Renal cortical epithelial cell (primary cell): ENCODE measurements at places on chromosomes 7 and 10. TPM values are rescaled to one million over a fixed set of nuclear protein-coding genes. Genes with fewer than 3 reads are reported as not detected.

DNA sequence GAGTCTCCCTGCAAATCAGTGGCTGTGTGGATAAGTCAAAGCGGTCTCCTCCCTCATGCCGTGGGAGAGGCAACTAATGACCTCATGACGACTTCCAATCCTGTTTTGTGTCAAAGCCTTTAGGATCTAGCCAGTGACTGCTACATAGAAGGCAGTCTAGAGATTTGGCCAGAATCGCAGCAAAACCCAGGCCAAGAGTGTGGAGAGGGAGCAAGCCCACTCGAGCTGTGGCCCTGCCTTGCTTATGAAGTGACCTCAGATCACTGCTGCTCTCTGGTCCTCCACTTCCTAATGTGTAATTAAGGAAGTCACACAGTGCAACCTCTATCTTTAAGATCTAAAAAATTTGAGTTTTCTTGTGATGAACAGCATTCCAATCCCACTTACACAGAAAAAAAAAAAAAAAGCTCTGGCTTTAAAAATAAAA lies 296.7 kb upstream of the KLF6 start:
- DNase-seq, result no peak

- DNase-seq, result no peak
Measured at GRCh38 chr7:137578541-137578940, 235.0 kb upstream of the PTN start.

GRCh38 chr10:95655571-95656290 lies 780 bp downstream of the ALDH18A1 start:
- DNase-seq, result peak; percentile 23

DNA sequence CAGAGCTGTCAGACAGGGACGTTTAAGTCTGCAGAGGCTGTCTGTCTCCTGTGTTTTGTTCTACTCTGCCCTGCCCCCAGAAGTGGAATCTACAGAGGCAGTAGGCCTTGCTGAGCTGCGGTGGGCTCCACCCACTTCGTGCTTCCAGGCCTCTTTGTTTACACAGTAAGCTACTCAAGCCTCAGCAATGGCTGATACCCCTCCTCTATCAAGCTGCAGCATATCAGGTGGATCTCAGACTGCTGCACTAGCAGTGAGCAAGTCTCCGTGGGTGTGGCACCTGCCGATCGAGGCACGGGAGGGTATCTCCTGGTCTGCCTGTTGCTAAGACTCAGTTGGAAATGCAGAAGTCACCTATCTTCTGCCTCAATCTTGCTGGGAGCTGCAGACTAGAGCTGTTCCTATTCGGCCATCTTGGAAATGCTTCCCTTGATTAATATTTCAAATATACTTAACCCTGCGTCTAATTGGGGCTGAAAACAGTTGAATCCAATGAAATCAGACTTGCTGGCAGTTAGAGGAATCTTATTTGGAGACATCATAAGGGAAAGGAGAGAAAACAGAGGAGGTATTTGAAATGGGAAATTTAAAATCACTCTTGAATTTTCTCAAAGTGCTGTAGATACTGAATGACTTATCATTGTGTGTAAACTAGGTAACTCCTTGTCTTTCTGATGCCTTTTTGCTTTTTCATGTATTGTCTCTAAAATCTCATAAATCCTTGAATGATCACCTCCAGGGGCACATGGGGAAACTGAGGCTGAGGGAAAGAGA lies 13.8 kb upstream of the CYP3A5 start:
- peak; percentile 67 for DNase-seq

- DNase-seq, result no peak
Measured at GRCh38 chr10:80518807-80519360, 18.8 kb upstream of the SH2D4B start.

- DNase-seq, result no peak
Measured at GRCh38 chr10:80855348-80855971, 317.8 kb downstream of the SH2D4B start.

DNA sequence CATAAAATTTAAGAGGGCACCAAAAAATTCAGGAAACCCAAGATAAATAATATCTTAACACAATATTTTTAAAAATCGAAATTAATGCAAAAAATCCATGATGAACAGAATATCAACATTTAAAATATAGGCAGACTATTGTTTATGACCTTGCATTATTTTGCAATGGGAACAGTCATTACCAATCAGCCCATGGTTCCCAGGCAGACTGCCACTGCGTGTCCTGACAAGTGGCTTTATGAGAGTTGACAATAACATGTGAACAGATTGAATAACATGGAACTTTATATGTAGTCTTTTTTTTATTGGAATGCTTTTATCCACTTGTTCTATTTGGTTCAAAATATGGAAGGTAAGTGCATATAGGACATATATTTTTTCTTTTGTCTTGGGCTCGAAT lies 3.1 kb upstream of the AVPI1 start:
- no peak for DNase-seq

- DNase-seq, result no peak
Measured at GRCh38 chr10:16592378-16592777, 70.7 kb upstream of the C1QL3 start.

DNA sequence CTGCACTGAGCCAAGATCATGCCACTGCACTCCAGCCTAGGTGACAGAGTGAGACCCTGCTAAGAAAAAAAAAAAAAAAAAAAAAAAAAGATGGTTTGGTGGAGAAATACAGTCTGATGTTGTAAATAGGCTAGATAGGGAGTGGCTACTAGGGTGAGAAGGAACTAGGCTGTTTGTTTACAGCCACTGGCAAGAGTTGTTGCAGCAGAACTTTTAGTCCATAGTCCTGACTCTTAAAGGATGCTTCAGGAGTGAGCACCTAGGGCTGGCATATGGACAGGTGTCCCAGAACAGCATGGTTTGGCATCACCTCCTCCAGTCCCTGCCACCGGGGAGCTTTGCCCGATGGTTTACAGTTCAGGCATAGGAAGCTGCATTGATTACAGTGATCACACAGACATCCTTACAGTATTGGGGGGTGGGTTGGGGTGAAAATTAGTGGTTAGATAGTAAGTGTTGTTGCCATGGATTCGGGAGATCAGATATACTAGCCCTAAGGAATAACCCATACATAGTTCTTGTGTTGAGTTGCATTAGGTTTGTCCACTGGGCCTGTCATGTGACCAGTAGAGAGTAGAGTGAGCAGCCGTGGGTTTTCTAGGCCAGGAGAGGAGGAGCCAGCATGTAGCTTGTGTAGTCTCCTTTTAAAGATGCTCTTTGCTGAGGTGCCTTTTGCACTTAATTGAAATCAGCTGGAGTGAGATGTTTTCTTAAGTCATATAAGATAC lies 35.9 kb downstream of the ZRANB1 start:
- no peak for DNase-seq

- no peak for DNase-seq
Measured at GRCh38 chr10:105986486-105986885, 1178.0 kb downstream of the SORCS1 start.

DNA sequence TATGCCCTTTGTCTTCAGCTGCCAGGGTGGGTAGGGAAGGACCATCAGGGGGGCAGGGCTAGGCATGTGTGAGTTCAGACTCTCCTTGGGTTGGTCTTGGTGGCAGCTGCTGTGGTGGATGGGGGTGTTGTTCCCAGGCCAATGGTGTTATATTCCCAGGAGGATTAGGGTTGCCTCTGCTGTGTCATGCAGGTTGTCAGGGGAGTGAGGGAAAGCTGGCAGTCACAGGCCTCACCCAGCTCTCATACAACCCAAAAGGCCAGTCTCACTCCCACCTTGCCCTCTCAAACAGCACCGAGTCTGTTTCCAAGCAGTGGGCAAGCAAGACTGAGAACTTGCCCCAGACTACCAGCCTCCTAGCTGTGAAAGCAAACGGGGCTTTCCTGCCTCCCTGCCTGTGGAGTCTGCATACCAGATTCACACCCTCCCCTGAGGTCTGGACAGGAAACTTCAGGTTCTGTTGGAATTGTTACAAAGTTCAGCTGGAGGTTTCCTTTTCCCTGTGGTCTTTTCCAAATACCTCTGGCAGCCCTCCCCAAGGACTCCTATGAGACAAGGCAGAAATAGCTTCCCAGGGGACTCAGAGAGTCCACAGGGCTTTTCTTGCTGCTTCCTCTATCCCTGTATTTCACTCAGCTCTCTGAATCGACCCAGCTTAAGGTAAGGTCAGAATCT lies 1.4 kb downstream of the HYAL4 start:
- peak; percentile 71 for DNase-seq

DNA sequence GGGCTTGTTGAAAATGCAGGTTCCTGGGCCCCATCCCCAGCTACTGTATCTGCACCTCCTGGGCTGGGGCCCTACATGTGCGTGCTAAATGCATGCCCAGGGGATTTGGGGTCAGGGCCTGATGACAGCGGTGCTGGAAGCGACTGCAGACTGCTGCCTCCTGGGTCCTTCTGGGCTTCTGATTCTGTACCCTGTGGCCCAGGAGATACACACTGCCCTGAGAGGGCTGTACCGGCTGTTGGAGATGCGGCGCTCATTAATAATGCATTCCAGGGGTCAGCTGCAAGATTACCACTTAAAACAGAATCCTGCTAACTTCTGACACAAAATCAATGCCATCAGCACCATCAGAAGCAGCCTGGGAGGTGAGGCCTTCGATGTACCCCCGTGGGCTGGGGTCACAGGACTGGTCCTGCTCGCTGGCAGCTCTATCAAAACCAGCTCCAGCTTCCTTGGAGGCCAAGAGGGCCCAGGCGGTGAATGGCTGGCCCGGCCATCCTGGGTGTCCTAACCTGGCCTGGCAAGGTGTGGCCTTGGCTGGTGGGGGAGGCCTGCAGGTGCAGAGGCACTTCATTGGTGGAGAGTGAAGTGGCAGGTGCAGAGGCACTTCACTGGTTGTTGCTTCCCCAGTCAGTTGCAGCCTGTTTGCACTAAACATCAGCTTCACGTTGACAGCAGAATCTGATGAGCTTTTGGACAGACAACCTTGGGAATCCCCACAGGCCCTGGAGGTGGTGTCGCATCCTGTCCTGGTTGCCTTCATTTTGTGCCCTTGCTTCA lies 79.2 kb downstream of the GLRX3 start:
- DNase-seq, result no peak

GRCh38 chr10:117413928-117414618 lies 38.8 kb upstream of the PDZD8 start:
- peak; percentile 77 for DNase-seq

GRCh38 chr10:3480281-3480989 lies 304.6 kb downstream of the KLF6 start:
- no peak for DNase-seq

DNA sequence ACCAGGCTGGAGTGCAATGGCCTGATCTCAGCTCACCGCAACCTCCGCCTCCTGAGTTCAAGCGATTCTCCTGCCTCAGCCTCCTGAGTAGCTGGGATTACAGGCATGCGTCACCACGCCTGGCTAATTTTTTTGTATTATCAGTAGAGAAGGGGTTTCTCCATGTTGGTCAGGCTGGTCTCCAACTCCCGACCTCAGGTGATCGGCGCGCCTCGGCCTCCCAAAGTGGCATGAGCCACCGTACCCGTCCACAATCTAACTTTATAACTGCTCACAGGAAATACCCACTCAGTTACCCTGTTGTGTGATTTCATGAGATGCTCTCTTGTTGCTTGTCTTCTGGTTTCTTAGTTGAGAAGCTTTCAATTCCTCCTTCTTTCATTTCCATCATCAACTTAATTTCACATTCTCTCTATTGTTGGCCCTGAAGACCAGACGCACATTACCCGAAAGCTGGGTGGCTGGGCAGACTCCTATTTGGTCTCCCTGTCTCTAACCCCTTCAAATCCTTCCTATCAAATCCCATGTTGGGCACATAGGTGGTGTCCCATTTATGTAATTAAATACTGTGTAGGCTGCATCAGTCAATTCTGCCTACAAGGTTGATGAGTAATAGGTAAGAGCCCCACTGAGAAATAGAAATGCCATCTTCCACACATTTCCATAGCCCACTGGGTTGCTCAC lies 1.1 kb upstream of the GSTO2 start:
- DNase-seq, result no peak

DNA sequence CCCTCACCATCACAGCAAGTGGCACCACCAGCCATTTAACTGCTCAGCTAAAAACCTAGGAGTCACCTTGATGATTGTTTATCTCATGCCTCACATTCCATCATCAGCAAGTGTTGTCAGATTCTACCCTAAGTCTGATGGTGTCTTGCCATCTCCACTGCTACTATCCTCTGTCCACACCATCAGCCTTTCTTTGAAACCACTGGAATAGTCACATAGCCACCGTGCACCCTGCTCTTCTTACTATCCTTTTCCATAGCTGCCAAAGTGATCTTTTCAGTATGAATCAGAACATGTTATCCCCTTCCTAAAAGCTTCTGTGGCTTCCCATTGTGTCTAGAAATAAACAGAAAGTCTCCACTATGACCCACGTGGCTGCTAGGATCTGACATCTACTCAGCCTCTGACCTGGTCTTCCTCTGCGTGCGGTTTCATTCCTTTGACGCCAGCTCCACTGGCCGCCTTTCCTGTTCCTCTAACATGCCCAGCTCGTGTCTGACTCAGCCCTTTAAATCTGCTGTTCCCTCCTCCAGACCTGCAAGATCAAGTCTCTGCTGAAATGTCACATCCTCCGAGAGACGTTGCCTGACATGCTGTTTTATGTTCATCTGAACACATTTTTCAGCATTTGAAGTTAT lies 16.5 kb upstream of the CHN2 start:
- no peak for DNase-seq

DNA sequence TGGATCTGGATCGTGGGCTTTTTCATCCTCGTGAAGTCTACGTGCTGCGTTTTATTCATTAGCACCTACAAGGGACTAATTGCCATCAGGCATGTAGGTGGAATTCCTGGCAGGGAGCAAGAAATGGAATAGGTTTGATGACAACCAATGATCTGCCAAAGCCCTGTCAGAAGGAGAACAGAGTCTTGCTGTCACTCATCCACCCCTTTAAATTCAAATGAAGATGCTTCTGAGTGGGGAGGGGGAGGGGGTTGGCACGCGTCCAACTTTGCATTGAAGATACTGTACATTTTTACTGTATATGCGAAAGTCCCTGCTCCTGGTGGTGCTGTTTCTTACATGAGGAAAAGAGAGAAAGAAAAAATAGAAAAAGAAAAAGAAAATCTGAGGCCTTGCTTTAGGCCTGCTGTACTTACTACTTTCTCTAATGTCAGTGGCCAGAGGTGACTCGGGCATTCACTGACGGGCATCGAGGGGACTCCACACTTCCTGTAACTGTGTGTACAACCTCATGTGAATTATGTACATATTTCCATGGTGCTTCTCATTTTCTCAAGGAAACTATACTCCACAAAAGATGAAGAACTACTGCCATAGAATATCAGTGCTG lies 569.1 kb downstream of the INHBA start:
- no peak for DNase-seq

- DNase-seq, result no peak
Measured at GRCh38 chr10:99709480-99710229, 22.3 kb downstream of the COX15 start.

- no peak for DNase-seq
Measured at GRCh38 chr7:153628406-153628805, 423.8 kb upstream of the DPP6 start.

GRCh38 chr7:157650801-157651200 lies 314.0 kb downstream of the DNAJB6 start:
- no peak for DNase-seq

- no peak for DNase-seq
Measured at GRCh38 chr7:157037028-157037427, 26.6 kb upstream of the MNX1 start.

Gene ARMC3
- 1.1 and 1.4 TPM in 2 replicates for total RNA-seq

Gene RNF32
- total RNA-seq, result 1.3 and 2.6 TPM in 2 replicates

Gene BAG3
- total RNA-seq, result 6.3 and 26.8 TPM in 2 replicates

Gene CACNB2
- total RNA-seq, result not detected in 2 replicates

Gene SOSTDC1
- 11.4 TPM in 1 of 2 replicates, not detected in the other for total RNA-seq

Gene SPDYE6
- not detected in 2 replicates for total RNA-seq

Gene MMS19
- total RNA-seq, result 67.9 and 95.0 TPM in 2 replicates

Gene IFIT1
- 10.2 and 23.3 TPM in 2 replicates for total RNA-seq

Gene CFAP58
- 0.75 and 1.6 TPM in 2 replicates for total RNA-seq

Gene AOAH
- total RNA-seq, result 1.2 and 1.9 TPM in 2 replicates

Gene PRLHR
- not detected in 2 replicates for total RNA-seq

Gene GLRX3
- total RNA-seq, result 83.9 and 154 TPM in 2 replicates

Gene MRPL43
- total RNA-seq, result 43.2 and 54.9 TPM in 2 replicates

Gene ZNF487
- 4.2 and 8.3 TPM in 2 replicates for total RNA-seq

Gene SAP25
- not detected in 2 replicates for total RNA-seq

Gene TLX1
- total RNA-seq, result not detected in 2 replicates
